ENCODE measurements at places on chromosomes 3 and 15. TPM values are rescaled to one million over a fixed set of nuclear protein-coding genes. Genes with fewer than 3 reads are reported as not detected.

- H3K4me1 ChIP-seq: peaks cover 47% of the 10 kb centered on the region
- DNase-seq: no peak
- H3K27me3 ChIP-seq: no peaks in the 10 kb centered on the region
- H3K27ac ChIP-seq: peak overlapping the region; percentile 18
These were observed 888.4 kb downstream of the ROBO1 start for GRCh38 chr3:78879295-78879860.

DNA sequence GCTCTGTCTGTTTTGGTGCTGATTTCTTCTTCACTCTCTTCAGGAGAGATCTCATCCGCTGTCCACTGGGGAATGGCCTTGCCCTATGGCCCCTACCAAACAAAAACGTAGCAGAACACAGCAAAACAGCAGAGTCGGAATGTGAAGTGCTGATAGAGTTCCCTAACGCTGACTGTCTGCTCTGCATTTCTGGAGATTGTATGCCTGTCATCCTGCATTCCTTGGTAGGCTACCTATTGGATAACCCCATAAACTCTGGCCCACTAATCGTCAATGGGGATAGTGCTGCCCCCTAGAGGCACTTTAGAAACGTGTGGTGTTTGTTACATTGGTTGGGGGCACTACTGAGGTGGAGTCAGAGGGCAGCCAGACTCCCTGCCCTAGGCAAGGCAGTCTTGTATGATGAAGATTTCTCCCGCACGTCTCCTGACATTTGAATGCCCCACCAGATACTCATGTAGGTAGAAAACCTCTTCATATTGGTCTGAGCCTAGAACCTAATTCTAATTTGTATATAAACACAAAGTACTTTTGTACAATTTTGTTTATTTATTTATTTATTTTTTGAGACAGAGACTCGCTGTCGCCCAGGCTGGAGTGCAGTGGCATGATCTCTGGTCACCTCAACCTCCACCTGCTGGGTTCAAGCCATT is 15.6 kb upstream of the MAGEF1 start:
- no peak overlapping the region for H3K4me3 ChIP-seq
- peaks cover 5% of the 10 kb centered on the region for H3K4me1 ChIP-seq
- H3K27ac ChIP-seq: no peak overlapping the region
- H3K36me3 ChIP-seq: peaks cover 2% of the 10 kb centered on the region
- H3K27me3 ChIP-seq: peaks cover 4% of the 10 kb centered on the region
- DNase-seq: no peak

- H3K4me3 ChIP-seq: no peak overlapping the region
- H3K27ac ChIP-seq: no peak overlapping the region
- no peaks in the 10 kb centered on the region for H3K27me3 ChIP-seq
- no peaks in the 10 kb centered on the region for H3K36me3 ChIP-seq
- peaks cover 29% of the 10 kb centered on the region for H3K4me1 ChIP-seq
These were observed 162.2 kb downstream of the VGLL4 start for GRCh38 chr3:11481556-11481955.

DNA sequence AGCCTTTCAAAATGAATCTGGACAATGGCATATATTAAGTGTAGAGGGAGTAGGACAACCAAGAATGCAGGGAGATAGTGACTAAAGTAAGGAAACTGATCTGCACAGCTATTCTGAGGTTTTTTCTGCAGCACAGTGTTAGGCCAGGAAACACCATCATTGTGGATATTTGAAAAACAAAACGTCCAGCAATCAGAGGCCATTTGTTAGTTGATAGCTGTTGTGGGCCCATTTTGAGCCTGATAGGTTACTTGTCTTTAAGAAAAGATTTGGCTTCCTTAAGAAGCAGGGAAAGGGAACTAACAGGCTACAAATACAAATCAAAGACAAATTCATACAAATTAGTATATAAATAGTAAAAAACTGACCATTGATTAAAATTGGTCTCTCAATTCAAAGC is 375.8 kb upstream of the ARL6 start:
- no peak for DNase-seq
- H3K4me1 ChIP-seq: no peaks in the 10 kb centered on the region
- no peaks in the 10 kb centered on the region for H3K36me3 ChIP-seq
- H3K27ac ChIP-seq: no peak overlapping the region
- H3K27me3 ChIP-seq: peaks cover 1% of the 10 kb centered on the region

GRCh38 chr15:76070921-76071635 is 11.3 kb downstream of the TMEM266 start:
- no peak overlapping the region for H3K4me3 ChIP-seq
- no peaks in the 10 kb centered on the region for H3K36me3 ChIP-seq
- H3K27me3 ChIP-seq: peaks cover 15% of the 10 kb centered on the region
- no peaks in the 10 kb centered on the region for H3K4me1 ChIP-seq
- H3K27ac ChIP-seq: no peak overlapping the region

DNA sequence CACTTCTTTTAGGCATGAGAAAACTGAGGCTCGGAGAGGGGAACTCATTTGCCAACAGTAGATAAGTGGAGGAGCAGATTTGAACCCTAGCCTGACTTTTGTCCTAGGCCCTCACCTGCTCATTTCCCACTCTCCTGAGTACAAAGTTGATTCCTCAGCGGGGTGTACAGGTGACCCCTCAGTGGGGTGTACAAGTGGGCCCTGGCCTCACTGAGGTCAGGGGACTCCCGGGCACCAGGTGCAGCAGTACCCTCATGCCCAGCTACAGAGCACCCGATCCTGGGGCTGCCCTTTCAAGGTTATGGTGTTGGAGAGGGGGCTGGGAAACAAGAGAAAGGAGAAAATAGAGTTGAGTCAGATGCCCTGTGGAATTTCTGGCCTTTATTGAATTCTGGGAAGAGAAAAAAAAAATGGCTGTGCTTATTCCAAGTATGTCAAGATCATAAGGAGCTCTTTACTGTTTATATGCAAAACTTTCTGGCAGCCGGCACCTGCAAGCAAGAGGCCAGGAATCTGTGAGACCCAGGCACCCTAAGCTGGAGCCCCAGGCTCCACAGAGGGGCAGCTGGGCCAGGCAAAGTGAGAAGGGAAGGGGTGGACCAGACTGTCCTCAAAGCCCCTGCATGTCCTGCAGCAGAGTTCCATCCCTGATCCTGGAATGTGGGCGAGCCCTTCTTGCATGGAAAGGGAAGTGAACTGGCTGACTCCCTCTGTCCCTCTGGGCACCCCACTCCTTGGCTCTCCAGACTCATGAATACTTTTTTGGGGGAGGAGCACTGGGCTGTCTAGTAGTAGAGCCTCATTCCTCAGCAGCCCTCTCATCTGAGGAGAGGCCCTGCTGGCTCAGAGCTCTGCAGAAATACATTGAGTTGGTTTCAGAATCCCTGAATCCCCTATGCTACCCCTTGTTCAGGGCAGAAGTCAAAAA is 43.1 kb downstream of the AMOTL2 start:
- no peak for DNase-seq
- no peaks in the 10 kb centered on the region for H3K27me3 ChIP-seq
- peaks cover 97% of the 10 kb centered on the region for H3K4me1 ChIP-seq
- peak overlapping the region; percentile 97 for H3K27ac ChIP-seq
- H3K36me3 ChIP-seq: no peaks in the 10 kb centered on the region

The CYP8B1 gene
- total RNA-seq: not detected

The COX5A gene
- 131 TPM for total RNA-seq

All from chondrocyte (in vitro differentiated cells).